Activated CD4-positive, CD25-positive, alpha-beta regulatory T cell (primary cell): ENCODE measurements at places on chromosomes 11 and 22.
A peak's percentile ranks its signal among the peaks of the same experiment; 100 is the strongest.

DNA sequence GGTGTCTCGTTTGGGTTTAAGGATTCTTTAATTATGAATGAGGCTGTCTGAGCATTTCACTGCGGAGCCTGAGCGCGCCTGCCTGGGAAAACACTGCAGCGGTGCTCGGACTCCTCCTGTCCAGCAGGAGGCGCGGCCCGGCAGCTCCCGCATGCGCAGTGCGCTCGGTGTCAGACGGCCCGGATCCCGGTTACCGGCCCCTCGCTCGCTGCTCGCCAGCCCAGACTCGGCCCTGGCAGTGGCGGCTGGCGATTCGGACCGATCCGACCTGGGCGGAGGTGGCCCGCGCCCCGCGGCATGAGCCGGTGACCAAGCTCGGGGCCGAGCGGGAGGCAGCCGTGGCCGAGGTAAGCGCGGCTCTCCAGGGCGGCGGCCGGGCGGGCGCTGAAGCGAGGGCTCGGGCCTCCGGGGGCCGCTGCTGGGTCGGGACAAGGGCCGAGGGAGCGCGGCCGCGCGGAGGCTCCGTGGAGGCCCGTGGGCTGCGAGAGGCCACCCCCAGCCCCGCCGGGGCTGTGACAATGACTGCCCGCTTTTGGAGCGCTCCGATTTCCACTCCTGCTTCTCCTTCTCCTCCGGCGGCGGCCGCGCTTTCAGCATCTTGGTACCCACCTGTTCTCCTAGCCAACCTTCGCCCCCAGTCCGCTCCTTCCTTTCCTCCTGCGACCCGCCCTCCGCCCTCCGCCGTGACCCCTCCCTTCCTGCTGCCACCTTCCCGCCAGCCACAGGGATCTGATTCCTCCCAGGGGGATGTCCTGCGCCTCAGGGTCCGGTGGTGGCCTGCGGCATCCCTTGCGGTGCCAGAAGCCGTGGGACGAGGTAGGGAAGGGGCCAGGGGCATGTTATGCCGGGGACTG is at the start of gene EXT2:
Gene EXT2, plus strand, starts transcription at position 173 of the 854 bp plus-strand sequence. CDS start 12,035 bp downstream, outside the sequence.
- DNase-seq, result peak; percentile 65

DNA sequence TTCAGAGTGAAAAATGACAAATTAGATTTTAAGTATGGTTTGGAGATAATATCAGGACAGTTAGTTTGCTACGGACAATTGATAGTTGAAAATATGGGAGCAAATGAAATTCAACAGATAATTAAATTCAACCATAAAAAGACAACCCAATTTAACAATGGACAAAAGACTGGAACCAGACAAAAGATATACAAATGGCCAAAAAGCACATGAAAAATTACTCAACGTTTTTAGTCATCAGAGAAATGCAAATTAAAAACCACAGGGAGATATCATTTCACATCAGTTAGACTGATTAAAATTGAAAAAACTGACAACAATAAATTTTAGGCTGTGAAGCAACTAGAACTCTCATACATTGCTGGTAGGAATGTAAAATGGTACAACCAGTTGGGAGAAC is 27.2 kb downstream of the SIK2 start:
- no peak for DNase-seq

- DNase-seq, result no peak
These were observed 44.6 kb downstream of the C11orf91 start for GRCh38 chr11:33655842-33656600.

DNA sequence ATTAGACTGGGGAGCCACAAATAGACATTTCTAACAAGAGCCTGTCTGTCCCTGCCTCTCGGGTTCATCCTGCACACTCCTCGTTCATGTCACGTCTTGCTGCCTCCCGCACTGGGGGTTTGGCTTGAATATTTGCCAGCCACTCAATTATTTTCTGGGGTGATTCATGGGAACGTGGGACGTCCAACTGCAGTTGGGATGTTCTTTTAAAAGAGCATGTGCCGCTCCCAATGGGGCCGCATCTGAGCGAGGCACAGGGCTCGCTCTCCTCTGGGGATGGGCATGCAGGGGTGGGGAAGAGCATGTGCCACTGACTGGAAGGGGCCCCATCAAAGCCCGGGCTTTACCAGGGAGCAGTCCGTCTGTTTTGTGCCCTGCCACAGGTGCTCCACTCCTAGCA is 43.4 kb downstream of the PARVG start:
- no peak for DNase-seq

DNA sequence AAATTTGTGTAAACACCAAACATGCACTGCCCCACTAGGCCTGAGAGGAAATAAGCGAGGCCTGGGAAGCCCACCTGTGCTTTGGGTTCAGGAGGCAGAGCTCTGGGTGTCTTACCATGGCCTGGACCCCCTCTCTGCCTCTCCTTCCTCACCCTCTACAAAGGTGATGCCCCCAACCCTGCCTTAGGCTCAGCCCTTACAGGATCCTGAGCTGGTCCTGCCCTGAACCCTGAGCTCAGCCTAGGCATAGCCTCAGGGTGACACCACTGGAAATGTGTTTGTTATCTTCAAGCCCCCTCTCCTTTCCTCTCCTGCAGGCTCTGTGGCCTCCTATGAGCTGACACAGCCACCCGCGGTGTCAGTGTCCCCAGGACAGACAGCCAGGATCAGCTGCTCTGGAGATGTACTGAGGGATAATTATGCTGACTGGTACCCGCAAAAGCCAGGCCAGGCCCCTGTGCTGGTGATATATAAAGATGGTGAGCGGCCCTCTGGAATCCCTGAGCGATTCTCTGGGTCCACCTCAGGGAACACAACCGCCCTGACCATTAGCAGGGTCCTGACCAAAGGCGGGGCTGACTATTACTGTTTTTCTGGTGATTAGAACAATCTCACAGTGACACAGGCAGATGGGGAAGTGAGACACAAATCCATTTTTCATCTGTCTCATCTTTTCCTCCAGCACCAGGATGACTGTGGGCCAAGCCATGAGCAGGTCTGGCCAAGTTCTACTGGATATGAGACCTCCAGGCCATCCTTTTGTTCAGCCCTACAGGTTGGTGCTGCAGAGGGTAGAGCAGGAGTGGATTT is 117.8 kb downstream of the GGTLC2 start:
- no peak for DNase-seq
